ENCODE measurements at places on chromosomes 4 and X.

DNA sequence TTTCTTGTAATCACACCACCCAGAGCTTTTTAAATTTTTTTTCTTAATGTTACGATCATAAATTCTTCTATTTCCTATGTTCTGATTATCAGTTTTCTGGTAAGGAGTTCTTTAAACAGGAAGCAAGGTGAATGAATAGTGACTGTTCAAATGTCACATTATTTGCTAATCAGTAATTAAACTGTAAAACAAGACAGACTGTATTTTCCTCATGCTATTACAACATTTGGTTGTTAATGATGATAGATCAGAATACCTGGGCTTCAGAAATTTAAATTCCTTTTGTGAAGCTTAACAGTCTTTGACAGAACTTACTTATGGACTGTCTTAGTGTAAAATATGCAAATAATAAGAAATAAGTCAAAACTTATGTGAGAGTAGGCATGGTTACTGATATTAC, 41.4 kb downstream of the CLCN3 start:
- DNase-seq, result no peak

GRCh38 chr4:52588097-52588496, 71.0 kb downstream of the USP46 start:
- no peak for DNase-seq

GRCh38 chr4:86302830-86303229, 57.0 kb downstream of the MAPK10 start:
- no peak for DNase-seq

DNA sequence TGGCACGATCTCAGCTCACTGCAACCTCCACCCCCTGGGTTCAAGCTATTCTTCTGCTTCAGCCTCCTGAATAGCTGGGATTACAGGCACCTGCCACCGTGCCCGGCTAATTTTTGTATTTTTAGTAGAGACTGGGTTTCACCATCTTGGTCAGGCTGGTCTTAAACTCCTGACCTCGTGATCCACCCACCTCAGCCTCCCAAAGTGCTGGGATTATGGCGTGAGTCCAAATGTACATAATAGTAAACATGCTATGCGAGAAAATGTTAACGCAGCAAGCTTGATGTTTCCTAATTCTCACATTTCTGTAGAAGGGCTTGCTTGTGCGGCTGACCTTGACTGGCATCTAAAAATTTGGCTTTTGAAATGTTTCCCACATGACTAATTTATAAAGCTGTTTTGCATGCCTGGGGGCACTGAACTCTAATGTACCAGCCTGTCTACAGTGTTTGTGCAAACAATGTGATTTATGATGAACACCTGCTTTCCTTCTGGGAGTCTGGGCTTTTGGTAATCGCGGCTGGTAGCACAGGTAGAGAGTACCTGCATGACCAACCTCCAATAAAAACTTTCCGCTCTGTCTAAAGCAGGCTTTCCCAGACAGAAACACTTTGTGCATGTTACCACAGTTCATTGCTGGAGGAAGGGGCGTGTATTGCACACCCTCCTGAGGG, 216.8 kb downstream of the IL15 start:
- no peak for DNase-seq

GRCh38 chr4:25092139-25092538, 61.4 kb upstream of the LGI2 start:
- no peak for DNase-seq

DNA sequence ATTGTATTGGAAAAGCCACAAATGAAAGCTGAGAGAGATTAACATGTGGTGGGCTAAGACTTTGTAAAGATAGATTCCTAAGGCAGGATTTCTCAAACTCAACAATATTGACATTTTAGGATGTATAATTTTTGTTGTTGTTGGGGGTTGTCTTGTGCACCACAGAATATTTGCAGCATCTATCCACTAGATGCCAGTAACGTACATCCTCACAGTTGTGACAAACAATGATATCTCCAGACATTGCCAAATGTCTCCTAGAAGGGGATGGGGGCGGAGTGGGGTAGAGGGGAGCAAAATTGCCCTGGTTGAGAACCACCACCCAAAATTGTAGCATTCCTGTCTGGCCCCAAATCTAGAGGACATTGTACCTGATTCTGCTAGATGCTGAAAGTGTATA, 14.7 kb upstream of the CBR4 start:
- DNase-seq, result no peak

DNA sequence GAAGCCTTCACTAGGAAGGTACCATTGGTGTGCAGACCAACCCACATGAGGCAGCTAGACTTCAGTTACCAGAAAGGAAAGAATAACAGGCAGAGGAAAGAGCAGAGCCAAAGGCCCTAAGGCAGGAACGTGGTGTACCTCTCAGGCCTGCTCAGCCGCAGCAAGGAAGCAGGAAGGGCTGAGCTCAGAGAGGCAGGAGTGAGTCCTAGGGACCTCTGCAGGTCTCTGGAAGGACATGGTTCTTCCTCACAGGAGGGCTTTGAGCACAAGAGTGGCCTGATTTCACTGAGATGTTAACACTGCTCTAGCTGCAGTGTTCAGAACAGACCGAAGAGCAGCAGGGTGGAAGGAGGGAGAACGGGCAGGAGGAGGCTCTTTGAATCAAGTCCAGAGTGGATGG, 124.6 kb downstream of the DCHS2 start:
- DNase-seq, result no peak

GRCh38 chr4:132275583-132276121, 873.4 kb upstream of the PCDH10 start:
- no peak for DNase-seq

DNA sequence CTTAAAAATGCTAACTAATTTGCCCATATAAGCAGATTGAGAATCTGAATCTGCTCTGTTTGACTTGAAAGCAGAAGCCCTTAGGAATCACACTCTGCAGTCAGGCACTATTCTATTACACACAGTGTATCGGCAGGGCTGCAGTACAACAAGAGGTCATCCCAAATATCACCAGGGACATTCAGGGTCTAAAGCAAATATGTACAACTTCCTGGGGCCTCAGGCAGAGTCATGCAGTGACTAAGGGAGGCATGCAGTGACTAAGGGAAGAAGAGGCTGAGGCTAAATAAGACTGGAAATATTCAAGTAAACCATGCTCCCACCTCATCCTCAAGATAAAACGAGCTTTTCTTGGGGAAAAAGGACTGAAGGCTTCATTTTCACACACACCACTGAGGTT, 20.9 kb downstream of the MAPK10 start:
- no peak for DNase-seq

DNA sequence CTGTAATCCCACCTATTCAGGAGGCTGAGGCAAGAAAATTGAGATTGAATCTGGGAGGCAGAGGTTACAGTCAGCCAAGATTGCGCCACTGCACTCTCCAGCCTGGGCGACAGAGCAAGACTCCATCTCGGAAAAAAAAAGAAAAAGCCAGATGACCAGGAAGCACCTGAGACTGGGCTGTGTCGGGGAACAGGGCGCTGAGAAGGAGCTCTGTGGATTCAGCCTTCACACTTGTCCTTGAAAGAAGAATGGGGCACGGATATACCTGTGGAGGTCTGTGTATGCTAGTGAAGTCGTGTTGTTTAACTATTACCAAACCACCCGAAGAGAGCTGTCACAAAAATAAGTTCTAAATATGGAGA, 39.3 kb upstream of the TADA2B start:
- DNase-seq, result no peak

DNA sequence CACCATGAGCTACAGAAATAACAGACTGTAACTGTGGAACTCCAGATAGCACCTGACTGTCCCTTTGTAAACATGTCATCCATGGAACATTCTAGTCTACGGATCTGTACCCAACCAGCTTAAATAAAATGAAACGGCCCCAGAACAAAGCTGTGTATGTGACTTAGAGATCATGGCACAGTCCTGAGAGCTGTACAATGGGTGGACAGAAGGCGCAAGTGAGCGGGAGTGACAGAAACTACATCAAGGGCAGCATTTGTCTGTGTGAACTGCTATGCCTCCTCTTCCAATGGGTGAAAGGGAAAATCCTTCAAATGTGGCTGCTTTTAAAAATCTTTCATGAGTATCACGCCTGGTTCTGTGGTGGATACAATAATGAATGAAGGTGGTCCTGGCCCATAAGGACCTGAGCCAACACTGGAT, 72.5 kb downstream of the FAT1 start:
- no peak for DNase-seq

DNA sequence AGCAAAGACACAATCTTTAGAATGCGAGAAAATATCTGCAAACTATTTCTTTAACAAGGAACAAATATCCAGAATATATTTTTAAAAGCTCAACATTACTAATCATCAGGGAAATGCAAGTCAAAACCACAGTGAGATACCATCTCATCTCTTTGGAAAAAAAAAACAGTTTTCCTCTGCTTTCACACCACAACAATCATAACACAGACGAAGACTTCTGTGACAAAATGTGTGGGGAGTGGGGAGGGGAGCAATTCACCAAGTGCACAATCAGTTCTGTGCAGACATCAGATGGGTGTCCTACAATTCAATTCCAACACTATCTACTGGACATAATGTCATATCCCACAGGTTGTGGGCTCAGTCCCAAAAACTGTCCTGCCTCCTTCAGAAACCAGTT, 293.2 kb upstream of the SLC7A11 start:
- no peak for DNase-seq

DNA sequence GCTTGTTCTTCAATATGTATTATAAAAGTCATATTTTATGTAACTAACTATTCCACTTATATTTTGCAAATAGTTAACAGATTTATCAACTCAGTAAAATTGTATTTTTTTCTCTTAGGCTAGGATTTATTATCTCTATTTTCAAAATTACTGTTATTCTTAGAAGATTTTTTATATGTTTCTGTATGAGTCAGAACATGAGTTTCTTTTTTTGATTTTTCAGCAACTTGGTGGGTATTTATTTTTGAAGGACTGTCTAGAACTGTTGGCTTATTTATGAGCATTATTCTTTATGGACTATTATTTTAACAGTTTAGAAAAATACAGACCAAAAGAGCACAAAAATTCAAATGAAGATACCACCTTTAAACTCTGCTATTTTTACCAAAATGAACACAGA, 6.8 kb downstream of the AIMP1 start:
- DNase-seq, result no peak

Measured in activated T-helper 9 cell treated with anti-CD3 and anti-CD28 coated beads, Interleukin-2, amount 50 U/mL, for 16 hours (primary cell).